H9 (cell line): ENCODE measurements at places on chromosomes 13 and 19. TPM values are rescaled to one million over a fixed set of nuclear protein-coding genes. Genes with fewer than 3 reads are reported as not detected.

- DNase-seq = no peak
- peaks cover 33% of the 10 kb centered on the region for H3K36me3 ChIP-seq
- no peak overlapping the region for H3K4me3 ChIP-seq
- peaks cover 3% of the 10 kb centered on the region; the same call in 1 of the 2 replicates for H3K4me1 ChIP-seq
- H3K27ac ChIP-seq = no peak overlapping the region
- H3K27me3 ChIP-seq = no peaks in the 10 kb centered on the region
Measured at GRCh38 chr19:45070214-45070613, 6.1 kb downstream of the ZNF296 start.

DBP gene
- 11.4 and 12.6 TPM in 2 replicates for total RNA-seq

PCDH8 gene
- total RNA-seq = 2.1 and 3.2 TPM in 2 replicates

GRCh38 chr19:58154679-58155648 is 4.4 kb upstream of the ZNF329 start:
- H3K27me3 ChIP-seq = no peaks in the 10 kb centered on the region
- no peak overlapping the region for H3K27ac ChIP-seq
- peak overlapping the region; percentile 92 for H3K4me3 ChIP-seq
- no peaks in the 10 kb centered on the region for H3K4me1 ChIP-seq
